Stomach (tissue), 19 donors: ENCODE measurements at places on chromosomes 1 and 21. TPM values are rescaled to one million over a fixed set of nuclear protein-coding genes. Genes with fewer than 3 reads are reported as not detected.

The NBPF10 gene
- total RNA-seq = 4.1 TPM

The PRDM16 gene
- 195 TPM for total RNA-seq

DNA sequence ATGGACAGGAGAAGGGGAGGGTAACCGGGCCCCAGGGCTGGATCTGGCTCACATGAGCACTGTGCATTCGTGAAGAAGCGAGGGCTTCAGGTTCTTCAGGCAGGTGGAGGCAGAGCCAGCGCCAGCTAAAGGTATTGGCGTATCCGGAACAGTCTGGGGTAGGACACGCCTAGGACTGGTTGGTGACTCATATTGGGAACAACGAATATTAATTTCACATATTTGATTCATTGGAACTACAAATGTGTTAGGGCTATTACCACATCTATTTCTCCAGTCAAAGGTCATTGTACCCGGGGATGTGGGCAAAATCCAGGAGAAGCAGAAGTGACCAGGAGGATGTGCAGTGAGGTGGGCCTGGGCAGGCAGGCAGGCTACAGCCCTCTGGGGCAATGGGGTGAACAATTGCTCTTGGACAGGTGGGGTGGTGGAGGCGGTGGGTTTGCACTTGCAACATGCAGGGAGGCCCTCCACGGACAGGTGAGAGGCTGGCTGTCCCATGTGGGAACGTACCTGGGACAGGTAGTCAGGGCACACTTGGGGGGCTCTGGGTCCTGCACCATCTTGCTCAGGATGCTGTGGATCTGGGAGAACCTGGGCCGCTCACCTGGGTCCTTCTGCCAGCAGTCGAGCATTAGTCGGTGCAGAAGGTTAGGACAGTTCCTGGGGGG, 26.7 kb downstream of the CDCA8 start:
- no peak for DNase-seq

- no peak for DNase-seq
Measured at GRCh38 chr1:154218545-154218944, 2.2 kb upstream of the UBAP2L start.

The H6PD gene
- 54.3 TPM for total RNA-seq

The ETV3L gene
- not detected for total RNA-seq

GRCh38 chr1:110508028-110508940, 10.7 kb downstream of the KCNA10 start:
- DNase-seq = peak; percentile 85

DNA sequence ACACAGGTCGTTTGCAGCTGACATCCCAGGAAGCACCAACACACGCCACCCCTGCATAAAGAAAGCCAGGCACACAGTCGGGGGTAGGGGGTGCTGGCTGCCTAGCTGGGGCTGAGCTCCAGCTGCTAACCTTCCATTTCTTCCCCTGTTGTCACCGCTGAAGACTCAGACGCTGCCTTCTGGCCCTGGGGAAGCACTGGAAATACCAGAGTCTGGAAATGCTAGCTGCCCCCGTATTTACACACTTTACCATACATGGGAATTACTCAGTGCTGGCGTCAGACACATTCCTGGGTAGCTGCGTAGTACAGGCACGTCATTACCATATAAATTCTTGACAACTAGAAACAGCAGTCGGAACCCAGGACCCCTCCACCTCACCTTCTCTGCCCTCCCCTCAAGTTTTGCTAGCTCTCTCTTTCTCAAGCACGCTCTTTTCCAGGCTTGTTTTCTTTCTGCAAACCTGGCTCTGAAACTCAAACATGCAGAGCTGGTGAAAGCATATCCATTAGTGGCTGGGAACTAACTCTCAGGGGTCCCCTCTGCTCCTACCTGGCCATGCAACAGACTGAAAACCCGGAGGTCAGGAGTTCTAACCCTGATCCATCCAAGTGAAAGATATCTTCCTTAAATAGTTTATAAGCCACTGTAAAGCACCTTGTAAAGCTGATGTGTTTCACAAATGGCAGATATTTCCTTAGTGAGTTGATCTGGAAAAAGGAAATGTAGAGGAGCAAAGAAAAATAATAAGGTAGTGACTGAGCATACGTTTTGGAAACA, 3.3 kb downstream of the CSRP1 start:
- DNase-seq = peak; percentile 38

DNA sequence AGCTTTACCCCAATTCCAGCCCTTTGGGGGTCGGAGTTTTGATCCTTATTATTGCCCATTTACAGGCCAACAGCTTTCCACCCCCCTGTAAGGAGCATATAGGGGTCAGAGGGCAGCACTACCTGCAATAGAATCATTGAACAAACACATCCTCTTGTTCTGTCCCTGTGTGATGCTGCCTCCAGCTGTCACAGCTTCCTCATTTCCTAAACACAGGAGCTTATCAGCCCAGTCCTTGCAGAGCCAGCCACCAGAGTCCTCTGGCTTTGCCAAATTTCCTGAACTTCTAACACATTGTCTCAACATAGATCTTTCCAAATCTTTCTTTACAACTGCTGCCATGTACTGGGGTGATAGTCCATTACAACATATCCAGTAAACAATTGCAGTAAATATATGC, 32.8 kb upstream of the PTBP2 start:
- DNase-seq = peak; percentile 8

GRCh38 chr1:228836427-228836826, 101.1 kb downstream of the RHOU start:
- peak; percentile 53 for DNase-seq

The RHD gene
- not detected for total RNA-seq

DNA sequence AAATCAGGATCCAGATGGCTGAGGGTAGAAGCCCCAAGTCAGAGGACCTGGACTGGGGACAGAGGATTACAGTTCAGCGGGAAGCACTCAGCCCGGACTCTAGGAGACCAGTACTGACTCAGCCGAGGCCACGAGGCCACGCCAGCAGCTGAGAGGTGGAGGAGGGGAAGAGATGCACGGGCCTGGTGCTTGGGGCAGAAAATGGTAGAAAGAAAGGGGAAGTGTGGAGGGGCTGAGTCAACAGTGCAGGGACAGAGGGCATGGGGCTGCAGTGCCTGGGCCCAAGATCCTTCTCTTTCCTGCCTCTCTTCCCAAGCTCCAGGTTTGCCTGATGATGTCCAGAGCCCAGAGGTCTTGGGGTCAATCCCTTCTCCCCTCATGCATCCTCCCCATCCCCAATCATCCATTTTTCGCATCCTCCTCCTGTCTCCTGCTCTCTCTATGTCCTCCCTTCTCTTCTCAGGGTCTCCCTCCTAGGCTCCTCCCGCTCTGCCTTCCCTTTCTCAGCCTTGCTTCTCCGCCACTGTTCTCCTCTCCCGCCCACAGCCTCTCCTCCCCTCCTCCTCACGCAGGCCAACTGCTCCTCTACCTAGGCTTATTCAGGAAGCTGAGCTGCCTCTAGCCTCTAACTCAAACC, 7.7 kb downstream of the ARHGEF2 start:
- peak; percentile 51 for DNase-seq

- no peak for DNase-seq
Measured at GRCh38 chr1:48671578-48671977, 105.1 kb downstream of the BEND5 start.

GRCh38 chr1:57986432-57986831, 560.1 kb downstream of the OMA1 start:
- DNase-seq = no peak

DNA sequence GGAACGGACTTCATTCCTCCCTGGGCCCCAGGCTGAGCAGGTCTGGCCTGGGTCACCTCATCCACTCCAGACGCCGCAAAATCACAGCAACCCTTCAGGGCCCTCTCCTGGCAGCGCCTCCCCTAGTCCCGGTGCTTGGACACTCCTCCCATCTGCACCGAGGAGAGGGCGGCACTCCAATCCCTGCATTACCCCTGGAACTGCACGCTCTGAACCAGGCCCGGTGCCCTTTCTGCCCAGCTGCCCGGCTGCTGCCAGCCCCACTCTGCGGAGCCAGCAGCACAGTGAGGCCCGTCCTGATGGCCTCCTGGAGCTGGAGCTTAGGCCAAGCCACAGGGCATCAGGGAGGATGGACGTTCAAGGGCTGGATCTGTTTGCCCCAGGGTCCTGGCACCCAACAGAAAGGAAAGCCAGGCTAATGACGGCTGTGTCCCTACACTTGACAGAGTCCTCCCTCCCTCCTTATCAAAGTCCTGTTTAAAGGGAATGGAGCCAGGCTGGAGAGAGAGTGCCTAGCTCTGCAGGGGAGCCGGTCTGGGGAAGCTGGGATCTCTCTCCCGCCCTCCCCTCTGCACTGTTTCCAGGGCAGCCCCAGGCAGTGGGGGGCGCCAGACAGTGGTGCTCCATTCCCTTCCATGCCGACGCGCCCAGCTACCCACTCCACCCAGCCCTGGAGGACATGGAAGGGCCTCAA, 12.7 kb downstream of the COL6A2 start:
- DNase-seq = peak; percentile 21

The SUSD4 gene
- total RNA-seq = not detected

DNA sequence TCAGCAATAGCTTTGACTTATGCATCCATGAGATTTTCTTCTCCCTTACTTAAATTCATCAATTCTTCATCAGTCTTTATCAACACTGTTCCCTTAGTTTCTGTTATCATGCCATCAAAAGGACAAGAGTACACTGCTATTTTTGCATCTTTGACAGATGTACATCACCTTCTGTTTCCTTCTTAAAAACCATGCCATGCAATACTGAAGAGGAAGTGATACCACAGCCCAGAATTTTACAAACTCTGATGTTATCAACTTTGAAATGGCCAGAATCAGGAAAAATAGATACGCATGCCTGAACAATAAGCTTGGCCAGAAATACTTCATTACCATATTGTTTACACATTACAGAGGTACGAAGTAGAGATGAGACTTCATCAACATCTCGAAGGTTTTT, 21.1 kb downstream of the FMO5 start:
- no peak for DNase-seq

DNA sequence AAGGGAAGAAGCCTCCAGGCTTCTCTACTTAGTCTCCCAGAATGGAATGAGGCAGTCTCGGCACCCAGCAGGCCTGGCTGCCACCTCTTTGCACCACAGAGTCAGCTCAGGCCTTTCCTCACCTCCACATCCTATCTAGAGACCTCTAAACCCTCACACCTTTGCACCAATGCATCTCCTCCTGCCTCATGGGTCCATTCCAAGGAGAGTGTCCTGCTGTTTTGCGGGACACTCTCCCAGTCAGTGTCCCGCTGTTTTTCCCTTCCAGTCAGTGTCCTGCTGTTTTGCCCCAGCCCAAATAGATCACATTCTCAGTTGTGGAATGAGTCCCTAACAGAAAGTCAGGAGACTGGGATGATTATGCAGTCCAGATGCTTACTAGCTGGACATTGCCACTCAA, 185.6 kb upstream of the CAMK1G start:
- DNase-seq = no peak

DNA sequence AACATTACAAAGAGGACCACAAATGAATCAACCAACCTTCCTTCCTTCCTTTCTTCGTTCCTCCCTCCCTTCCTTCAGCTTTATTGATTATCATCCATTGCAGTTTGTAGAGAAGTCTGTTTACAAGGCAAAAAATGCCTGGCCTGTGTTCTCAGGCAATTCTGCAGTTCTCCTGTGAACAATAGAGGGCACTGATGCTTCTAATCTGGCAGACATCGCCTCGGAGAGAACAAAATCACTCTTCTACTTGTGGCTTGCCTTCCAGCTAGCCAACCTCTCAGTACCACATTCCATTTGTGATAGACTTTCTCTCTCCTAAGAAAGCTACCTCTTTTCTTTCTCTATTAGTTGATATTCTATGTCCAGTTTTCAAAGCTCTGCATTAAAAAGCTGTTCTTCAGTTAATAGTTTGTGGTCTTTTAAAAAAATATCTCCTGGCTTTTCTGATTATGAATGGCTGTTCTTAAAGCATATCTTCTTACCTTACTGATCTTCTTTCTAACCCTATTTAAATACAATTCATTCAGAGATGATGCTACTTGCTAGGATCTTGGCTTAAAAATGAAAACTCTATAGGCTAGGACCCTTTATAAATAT, 26.9 kb upstream of the ESRRG start:
- DNase-seq = peak; percentile 37

DNA sequence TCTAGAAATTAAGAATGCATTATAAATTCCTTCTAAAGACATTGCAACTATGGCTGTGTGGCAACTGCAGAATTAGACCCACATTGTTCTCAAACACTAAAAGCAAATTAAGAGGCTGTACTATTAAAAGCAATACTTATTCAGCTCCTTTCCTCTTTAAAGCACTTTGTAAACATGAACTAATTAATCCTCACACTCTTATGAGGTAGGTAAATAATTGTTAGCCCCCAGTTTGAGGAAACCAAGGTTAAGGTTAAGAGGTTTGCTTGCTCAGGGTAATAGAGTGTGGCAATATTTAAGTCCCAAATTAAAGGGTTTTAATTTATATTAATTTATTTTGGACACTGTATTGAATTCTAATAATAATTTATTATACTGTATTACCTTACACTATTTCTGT, 553.8 kb downstream of the LRRIQ3 start:
- no peak for DNase-seq

DNA sequence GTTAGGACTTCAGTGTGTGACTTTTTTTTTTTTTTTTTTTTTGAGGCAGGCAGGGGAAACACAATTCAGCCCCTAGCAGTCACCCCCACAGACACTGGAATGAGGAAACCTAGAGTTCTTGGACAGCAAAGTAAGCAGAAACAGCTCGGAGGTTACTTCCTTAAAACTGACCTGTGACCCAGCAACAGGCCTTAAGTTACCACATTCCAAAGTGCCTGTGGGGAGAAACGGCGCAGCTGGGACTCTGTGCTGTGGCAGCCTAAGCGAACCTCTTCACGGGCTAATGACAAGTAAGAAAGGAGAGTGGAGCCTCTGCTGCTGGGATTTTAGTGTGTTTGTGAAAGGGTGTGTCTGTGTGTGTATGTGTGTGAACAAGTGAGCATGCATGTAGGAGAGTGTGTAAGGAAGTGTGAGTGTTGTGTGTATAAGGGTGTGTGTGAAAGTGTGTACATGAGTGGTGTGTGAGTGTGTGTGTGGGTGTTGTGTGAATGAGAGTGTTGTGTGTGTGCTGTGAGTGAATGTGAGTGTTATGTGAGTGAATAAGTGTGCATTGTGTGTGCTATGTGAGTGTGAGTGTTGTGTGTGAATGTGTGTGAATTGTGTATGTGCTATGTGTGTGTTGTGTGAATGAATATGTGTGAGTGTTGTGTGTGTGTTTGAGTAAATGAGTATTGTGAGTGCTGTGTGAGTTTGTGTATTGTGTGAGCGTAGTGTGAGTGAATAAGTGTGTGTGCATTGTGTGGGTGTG, 180.8 kb downstream of the BRINP2 start:
- peak; percentile 72 for DNase-seq

DNA sequence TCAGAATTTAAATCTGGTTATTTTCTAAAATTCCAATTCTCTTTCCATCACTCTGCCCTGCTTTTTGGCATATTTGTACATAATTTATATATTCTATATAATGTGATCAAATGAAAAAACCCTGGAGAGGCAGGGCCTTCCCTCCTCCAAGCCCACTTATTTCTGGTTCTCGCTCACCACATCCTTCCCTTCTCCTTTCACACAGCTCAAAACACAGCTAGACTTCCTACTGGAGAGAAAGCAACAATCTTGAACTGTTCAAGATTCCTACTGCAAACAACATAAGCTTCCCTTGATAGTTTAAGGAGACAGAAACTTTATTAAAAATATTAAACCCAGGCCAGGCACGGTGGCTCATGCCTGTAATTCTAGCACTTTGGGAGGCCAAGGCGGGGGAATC, 7.6 kb upstream of the AIM2 start:
- no peak for DNase-seq
